ENCODE measurements at places on chromosomes 1 and 21.
A peak's percentile ranks its signal among the peaks of the same experiment; 100 is the strongest.

GRCh38 chr1:211133393-211133835 is 534 bp downstream of the KCNH1 start:
- DNase-seq = peak; percentile 52

DNA sequence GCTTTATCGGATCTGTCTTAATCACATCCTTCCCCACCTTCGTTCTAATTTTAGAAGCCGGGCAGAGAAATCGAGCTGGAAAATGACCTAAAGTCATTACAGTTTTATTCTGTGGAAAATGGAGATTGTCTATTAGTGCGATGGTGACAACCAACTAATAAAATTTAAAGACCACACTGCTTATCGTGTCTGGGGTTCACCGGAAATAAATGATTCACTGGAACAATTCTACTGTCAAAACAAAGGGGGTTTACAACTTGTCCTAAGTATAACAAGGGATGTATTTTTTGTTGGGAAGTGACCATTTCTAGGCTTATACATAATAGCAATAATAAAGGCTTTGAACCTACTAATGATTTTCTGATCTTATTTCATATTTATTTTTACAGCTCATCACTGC is 55.6 kb downstream of the B3GALNT2 start:
- no peak for DNase-seq

GRCh38 chr1:1988061-1988945 is 15.3 kb downstream of the CFAP74 start:
- DNase-seq = no peak

DNA sequence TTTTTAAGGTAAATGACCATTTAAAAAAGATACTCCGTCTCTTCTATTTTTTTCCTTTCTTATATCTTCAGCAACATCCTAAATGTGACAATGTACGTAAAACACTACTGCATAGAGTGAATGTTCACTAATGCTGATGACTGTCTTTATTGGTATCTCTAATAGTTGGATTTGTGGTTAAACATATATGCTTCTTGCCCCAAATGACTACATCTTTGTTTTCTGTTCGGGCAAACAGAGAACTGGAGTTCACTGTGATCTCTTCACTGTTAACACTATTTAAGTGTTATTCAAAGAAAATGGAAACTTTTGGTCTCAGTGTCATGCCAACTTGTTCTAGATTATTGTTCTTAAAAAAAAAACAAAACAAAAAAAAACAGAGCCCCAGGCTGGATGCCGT is 109.4 kb downstream of the KIF26B start:
- no peak for DNase-seq

- no peak for DNase-seq
Observed at GRCh38 chr1:205312866-205313562, 8.5 kb downstream of the NUAK2 start.
